ENCODE measurements at places on chromosomes 5 and 9.
A peak's percentile ranks its signal among the peaks of the same experiment; 100 is the strongest.

GRCh38 chr5:56612353-56612752 lies 203.0 kb upstream of the MAP3K1 start:
- DNase-seq: no peak

DNA sequence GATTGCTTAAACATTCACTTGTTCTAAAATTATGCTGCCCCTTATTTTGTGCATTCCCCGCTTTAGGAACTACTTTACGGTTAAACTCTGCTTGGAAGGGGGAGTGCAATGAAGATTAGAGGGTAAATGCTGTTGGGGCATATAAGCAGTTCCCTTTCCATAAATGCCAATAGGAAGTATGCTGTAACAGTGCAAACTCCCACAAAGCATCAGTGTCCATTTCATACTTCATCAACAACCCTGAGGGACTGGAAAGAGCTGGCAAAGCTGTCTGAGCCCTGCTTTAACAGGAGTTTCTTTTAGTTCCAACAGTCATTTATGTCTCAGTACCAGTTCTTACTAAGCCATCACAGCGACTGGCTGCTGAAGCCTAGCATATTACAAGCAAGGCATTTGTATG lies 1.8 kb downstream of the ACTL7A start:
- DNase-seq: no peak

DNA sequence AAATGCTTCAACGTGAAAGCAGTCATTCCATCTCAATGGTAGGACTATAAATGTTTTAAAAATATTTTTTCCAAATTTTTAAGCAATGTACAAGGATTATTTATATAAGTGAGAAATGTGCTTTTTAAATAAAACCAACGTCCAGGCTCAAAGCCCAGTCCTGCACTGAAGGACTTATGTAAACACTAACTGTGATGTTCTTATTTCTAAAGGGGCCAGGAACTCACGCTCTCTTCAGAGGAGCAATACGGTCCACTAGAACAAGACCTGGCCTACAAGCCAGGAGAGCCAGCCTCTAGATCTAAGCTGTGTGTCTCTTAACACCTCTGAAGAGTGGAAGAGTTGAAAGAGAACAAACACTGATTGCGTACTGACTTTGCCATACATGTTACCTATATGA lies 12.1 kb downstream of the TTLL11 start:
- DNase-seq: no peak

DNA sequence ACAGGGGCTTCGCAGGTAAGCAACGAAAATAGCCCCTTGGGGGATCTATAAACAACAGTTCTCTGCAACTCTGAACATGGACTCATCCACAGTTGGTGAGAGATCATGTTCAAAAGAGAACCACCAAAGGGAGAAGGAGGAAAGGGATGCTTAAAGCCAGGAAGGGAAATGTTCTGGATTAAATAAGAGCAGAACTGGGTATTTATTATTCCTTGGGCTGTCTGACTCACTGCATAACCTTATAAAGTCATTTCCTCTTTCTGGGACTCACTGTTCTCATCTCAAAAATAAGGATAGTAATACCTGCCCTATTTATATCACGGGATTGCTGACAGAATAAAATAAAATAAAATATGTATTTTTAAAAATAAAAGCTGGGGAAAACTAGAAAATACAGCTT lies 11.2 kb upstream of the MARCHF3 start:
- no peak for DNase-seq

- no peak for DNase-seq
Observed at GRCh38 chr9:87437966-87438365, 59.7 kb upstream of the DAPK1 start.

DNA sequence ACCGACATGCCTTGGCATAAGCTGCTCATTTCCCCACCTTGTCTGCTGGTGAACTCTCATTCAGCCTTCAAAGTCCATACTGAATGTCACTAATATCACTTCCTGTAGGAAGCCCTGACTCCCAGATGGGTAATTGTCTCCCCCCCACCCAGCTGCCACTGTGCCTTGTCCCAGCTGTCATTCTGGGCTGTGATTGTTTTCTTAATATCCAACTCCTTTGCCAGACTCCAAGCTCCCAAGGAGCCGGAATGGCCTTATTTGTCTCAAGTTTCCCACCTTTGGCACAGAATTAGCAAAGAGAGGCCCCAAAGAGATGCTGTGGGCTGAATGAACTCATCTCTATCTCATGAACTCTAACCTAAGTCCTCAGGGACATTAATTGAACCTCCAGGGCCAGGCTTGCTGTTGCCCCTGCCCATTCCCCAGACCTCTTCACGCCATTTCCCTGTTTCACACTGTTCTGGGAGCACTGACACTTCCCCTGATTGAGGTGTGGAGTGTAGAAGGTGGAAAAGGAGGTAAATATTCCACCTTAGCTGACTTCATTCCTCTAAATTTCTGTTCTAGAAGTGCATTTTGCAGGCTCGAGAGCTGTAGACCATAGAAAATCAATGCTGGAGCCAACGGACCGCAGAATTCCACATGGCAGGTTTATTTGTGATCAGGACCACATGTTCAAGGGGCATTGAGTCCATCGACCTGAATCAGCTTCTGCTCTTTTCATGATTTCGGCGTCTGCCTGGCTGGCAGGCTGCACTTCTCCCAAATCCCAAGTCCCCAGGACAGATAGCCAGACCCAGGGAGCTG lies 4.9 kb upstream of the SH3PXD2B start:
- DNase-seq: no peak

GRCh38 chr5:125609011-125609410 lies 814.2 kb upstream of the GRAMD2B start:
- DNase-seq: no peak

- DNase-seq: no peak
Observed at GRCh38 chr5:79771387-79771786, 81.8 kb downstream of the CMYA5 start.

- no peak for DNase-seq
Observed at GRCh38 chr9:75997206-75997605, 106.7 kb downstream of the PCSK5 start.

DNA sequence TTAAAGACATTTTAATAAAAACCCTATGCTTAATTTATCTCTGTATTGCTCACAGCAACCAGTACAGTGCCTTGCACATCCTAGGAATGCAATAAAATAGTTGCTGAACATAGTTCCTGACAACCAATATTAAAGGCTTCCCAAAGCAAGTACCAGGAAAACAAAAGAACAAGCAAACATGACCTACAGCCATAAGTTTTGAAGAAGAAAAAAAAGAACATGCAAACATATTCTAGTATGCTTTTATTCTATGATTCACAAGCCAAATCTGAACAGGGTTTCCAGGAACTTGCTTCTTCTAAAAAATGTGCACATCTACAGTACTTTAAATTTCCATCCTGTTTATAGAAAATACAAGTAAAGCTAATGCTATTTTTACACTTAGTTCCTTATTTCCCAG lies 4.5 kb downstream of the CEMIP2 start:
- DNase-seq: no peak

GRCh38 chr9:95077766-95078370 lies 239.6 kb downstream of the FANCC start:
- DNase-seq: no peak

GRCh38 chr5:1666812-1667588 lies 132.6 kb downstream of the MRPL36 start:
- peak; percentile 16 for DNase-seq

DNA sequence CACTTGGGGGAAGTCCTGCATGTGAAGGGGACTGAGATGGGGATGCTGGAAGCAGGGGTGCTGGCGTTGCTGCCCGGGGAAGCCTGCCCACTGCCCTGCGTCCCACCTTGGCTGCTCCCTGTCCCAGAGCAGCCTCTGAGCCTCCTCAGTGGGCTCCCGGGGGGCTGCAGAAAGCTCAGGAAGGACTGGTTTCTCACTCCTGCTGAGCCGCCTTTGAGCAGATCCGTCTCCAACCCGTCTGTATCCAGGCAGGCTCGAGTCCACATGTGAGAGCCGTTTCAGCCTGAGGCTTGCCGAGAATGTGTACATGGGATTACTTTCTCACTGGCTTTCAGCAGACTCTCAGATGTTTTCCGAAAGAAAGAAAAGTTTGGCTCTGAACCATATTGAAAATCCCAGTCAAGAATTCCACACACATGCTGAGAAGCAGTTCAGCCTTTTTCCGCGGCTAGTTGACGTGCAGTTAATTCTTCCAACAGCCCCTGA lies 95.3 kb upstream of the COL5A1 start:
- no peak for DNase-seq

DNA sequence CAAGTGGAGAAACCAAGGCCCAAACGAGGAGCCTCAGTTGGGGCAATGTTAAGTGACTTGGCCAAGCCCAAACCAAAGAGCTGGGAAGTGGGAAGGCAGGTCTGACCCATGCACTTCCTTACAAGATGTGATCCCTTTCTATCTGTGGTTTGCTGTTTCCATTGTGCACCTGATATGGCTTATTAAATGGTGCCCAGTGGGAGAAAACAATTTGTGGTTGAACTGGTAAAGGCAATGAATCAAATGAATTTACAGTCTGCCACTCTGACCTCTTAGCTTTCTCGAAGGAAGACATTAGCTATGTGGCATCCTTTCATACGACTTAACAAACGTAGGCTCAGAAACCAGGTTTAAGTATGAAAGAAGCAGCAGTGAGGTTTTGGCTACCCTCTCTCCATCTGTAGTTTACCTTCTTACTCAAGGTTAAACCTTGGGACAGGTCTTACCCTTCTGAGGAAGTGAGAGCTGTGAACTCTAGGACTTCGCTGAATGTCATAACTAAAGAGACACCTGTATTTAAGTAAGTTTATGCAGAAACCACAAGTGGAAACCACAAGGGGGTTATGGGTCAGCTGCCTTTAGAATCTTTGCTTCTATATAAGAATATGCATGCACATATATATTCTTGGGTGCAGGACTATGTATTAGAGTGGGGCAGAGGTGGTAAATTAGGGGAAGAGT lies 100.5 kb upstream of the SPATA31D4 start:
- DNase-seq: no peak

DNA sequence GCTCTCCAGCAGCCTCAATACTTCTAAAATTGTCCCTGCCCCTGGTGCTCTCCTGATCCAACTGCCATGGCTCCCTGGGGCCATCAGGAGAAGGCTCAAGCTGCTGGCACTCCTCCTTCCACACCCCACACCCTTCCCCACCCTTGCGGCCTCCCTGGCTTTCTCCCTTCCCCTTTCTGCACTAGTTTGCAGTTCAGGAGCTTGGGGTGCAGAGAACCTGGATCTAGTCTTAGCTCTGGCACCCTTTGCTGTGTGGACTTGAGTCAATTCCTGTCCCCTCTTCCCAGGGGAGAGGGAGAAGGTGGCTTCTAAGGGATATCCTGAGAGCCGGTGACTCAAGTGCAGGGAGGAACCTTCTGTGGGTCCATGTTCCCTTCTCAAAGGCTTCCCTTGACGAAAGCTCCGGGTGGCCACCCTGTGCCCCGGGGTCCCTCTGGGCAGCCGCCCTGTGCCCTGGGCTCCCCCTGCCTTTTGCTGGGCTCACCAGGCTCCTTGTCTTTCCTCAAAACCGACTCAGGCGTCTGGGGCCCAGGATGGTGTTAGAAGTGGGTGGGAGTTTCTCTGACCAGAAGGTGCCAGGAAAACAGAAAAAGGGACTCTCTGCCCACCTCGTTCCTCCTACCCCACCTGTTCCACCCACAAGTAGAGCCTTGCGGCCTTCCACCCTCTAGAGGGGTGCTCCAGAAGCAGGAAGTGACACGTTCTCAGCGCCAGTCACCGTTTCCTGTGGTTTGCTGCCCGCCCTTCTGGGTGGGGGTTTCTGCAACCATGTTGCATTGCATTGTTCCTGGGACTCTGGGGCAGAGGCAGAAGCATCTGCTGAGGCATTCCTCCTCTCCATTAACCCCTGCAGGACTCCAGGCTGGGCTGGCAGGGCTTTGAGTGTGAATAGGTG lies 15.0 kb downstream of the GLIPR2 start:
- no peak for DNase-seq
